Activated B cell treated with CpG ODN at 0.5 μM for 24 hours (primary cell): ENCODE measurements at places on chromosomes 16 and 17.

DNA sequence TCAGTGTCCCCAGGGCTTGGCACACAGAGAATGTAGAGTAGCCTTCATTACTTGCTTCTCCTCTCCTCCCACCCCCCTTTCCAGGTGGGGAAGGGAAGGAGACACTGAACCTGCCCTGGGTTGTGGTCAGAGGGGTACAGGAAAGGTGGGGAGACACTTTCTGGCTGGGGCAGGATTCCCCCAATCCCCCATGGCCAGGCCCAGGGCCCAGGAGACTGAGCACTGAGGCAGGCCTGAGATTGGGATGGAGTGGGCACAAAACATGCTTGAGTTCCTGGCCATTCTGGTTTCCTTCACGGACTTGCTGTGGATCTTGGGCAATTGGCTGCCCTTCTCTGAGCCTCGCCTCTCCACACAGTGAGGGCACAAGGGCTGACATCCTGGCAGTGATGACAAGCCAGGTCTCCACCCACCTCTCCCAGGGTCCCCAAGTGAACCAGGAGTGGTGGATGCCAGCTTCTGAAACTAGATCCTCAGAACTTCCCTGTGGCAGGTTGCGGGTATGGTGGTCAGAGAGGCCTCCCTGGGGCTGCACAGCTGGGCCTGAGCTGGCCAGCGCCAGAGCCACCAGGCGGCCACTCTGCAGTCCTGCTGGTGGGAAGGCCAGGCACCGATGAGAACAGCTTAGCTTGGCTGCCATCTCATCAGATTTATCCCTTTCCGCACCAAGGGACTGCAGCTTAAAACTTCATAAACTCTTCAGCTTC lies 9.3 kb downstream of the ZNF629 start:
- no peak for DNase-seq

DNA sequence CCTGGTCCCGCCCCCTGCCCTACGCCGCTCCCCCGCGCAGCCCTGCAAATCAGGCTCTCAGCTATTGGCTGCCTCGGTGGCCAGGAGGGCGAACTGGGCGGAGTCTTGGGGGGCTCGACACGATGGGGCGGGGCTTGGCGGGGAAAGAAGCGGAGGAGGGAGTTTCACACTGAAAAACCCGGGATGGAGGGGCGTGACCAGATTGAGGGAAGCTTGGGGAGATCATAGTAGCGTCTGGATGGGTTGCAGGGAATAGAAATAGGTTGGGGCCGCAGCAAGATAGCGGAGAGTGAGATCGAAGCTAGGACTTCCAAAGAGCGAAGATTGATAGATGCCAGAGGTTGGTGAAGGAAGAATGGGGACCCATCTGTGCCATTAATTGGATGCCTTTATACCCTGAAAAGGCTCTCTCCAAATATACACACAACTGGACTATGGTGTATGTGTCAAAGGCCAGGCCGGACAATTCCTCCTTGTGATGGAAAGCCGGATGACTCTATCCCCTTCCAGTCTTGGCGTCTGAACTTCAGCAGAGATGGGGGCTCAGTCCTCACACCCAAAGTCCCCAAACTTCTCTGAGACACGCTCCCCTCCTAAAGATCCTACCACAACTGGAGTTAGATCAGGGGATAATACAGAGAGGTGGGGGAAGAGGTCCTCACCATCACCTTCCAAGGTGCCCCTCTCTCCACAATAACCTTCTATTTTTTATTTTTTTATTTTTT lies 376 bp upstream of the STAC2 start:
- DNase-seq: no peak

- DNase-seq: no peak
Observed at GRCh38 chr16:82344157-82344556, 174.1 kb upstream of the MPHOSPH6 start.

DNA sequence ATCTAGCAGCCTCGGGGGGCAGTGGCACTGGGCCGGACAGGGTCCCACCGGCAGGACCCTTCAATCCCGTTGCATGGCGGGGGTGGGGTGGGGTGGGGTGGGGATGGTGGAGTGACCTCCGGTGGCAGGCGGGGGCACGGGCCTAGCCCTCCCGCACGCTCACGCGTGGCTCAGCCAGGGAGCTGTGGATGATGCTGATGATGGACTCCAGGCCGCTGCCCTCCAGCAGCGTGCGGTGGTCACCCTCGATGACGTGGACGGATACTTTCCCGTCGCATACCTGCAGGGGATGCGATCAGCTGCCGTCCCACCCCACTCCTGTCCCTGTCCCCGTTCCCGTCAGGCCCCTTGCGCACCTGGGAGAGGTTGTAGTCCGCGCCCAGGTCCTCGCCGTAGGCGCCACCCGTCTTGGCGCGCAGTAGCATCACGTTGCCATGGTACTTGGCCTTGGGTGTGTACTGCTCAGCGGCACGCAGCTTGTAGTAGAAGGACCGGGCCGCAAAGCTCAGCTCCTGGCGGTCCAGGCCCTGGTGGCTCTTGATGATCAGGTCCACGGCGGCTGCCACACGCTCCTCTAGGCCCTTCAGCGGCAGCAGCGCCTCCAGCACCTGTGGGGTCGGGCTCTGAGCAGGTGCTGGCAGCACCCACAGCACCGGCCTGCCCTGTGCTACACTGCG lies 13.5 kb upstream of the DUS1L start:
- DNase-seq: no peak

DNA sequence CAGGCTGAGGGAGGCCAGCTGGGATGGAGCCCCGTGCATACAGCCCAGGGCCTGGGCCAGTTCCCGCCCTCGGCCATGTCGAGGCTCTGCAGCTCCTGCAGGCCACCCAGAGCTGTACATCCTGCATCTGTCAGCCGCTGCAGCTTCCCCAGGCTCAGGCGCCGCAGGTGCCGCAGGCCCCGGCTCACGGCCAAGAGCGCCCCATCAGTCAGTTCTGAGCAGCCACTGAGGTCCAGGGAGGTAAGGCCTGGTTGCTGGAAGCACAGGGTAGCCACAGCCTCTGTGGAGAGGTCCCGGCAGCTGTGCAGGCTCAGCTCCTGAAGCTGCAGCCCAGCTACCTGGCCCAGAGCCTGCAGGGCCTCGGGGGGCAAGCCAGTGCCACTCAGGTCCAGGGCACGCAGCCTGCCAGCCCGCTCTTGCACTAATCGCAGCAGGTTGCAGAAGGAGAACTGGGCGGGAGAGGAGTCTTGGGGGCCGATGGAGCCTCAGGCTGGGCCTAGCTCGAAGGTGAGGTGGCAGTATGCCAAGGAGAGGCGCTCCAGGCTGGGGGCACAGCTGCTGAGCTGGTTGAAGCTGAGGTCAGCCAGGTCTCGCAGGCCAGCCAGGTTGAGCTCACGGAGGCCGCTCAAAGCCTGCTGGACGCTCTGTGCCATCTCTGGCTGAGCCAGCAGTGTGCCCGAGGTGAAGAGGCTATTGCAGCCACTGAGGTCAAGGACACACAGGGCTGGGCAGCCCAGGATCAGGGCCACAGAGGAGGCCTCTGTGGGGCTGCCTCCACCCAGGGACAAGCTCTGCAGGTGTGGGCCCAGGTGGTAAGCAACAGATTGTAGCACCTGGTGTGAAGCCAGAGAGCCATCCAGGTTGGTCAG lies 11.4 kb downstream of the ELMO3 start:
- no peak for DNase-seq

GRCh38 chr16:84378567-84378966 lies 10.2 kb downstream of the ATP2C2 start:
- no peak for DNase-seq

DNA sequence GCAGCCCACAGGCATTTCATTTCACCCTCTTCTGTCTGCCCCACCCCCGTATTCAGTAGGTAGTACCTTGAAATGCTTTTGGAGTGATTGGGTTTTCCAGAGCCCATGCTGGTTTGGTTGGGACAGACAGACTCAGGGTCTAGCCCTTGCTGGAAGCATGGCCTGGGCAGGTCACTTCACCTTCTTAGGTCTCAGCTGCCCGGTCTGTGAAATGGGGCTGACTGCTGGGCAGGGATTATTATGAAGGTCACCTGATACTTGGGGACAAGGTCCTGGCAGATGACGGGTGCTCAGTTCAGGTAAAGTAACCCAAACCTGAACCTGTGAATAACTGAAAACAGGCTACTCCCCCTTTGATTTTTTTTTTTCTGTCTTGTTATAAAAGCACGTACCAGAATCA lies 116.0 kb downstream of the CLEC16A start:
- DNase-seq: no peak

GRCh38 chr16:88382491-88383400 lies at the start of gene ZNF469:
Gene ZNF469 (plus strand): TSS chr16:88382959. CDS start chr16:88427471, 44,512 bp downstream.
- no peak for DNase-seq

GRCh38 chr16:62950351-62950750 lies 914.1 kb upstream of the CDH8 start:
- no peak for DNase-seq

DNA sequence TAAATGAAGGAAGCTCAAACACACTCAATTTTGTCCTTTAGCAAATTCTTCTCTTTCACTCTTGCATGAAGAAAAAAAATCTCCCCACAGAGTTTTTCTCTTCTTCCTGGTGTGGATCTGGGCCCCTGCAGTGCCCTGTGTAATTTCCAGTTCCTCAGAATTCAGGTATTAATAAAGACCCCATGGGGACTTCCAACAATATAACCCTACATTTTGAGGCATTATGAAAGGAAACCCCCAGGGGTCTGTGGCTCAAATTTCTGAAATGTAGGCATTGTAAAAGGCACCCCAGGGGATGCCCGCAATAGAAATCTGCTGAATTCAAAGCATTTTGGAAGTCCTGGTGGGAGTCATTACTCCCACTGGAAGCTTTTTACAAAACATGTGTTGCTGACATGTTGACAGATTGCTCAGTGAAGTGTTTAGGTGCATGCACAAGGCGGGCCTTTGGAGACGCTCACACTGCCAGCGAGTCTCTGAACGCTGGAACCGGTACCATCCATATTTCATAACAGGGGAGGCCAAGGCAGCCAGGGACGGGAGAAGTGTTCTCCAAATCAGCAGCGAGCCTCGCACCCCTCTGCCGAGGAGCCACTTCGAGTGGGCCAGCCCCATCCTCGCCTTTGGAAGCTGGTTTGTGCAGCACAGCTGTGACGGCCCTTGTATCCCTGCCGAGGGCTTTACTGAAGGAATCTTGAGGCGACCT lies 154.0 kb downstream of the ZNF423 start:
- DNase-seq: no peak

DNA sequence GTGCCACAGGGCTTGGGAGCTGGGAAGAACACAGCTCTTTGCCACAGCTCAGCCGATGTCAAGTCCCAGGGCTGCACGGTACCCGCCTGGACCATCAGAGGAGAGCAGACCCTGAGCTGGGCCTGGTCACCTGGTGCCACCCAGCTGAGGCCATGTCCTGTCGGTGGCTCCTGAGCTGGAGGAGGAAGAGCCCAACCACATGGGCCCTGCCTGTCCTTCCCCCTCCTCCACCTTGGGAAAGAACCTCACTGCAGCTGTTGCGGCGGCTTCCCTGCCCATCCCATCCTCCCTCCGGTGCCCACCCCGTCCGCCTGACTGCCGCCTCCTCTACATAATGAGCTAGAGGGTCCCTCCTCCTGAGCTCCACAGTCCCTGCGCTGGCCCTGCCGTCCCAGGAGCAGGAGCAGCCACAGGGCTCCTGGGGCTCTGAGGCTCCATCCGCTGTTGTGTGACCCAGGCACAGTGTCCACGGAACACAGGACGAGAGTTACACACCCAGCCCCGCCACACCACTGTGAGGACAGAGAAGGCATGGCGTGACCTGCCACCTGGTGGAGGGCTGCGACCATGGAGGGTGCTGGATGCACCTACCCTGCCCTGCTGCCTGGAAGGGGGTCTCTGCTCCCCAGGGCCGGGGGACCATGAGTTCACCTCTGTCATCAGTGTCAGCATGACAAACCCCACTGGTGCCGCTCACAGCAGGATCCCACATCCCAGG lies 21.4 kb upstream of the CHMP6 start:
- peak; percentile 58 for DNase-seq

DNA sequence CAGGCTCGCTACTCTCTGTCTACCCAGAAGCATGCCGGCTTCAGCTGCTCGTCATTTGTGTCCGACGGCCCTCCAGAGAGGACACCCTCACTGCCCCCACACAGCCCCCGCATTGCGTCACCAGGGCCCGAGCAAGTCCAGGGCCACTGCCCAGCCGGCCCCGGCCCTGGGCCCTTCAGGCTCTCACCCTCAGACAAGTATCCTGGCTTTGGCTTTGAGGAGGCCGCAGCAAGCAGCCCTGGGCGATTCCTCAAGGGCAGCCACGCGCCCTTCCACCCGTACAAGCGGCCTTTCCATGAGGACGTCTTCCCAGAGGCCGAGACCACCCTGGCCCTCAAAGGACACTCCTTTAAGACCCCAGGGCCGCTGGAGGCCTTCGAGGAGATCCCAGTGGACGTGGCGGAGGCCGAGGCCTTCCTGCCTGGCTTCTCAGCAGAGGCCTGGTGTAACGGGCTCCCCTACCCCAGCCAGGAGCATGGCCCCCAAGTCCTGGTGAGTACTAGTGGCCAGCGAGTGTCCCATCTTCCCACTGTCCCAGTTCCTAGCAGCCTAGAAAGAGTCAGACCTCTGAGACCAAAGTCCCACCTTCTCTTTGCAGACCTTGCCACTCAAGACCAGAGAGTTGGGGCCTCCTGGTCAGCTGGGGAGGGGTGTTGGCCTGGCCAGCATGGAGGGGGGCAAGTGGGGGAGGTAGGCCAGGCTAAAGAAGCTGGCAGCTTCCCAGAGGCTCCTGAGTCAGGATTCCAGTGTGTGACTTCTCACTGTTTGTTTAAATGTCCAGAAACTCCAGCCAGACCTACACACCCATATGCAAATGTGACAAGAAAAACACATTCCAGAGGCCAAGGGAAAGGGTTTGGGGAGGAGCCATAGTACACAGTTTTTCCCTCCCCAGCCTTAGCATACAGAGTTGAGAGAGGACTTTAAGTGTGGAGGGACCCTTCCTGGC lies 18.6 kb downstream of the FOXN1 start:
- DNase-seq: no peak

DNA sequence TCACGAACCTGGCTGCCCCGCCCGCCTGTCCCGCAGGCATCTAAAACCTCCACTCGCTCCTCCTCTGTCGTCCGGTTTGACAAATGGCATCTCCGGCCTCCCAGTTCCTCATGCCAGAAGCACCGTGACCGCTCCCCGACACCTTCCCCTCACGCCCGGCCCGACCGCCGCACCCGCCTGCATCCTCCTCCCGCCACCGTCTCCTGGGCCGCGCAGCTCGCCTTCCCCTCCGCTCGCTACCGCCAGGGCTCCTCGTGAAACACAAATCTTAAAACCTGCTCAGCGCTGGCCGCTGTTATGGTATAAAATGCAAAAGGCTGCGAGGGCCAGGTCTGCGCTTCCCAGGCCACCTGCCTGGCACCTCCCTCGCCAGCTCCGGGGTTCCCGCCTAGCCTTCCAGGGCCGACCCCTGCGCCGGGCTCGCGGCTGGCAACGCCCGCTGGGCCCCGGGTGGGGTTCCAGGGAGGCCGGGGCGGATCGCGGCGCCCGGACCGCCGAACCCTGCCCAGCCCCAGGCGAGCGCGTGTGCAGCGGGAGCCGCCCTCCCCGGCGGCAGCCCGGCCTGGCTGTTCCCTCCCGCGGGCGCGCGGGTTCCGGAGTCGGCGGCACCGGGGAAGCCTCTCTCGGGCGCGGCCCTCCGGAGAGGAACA lies 488 bp downstream of the SPSB3 start:
- no peak for DNase-seq
